ENCODE measurements at places on chromosomes 6 and 20.

GRCh38 chr6:100116411-100117194 lies 122.6 kb upstream of the MCHR2 start:
- peak; percentile 66 for DNase-seq

DNA sequence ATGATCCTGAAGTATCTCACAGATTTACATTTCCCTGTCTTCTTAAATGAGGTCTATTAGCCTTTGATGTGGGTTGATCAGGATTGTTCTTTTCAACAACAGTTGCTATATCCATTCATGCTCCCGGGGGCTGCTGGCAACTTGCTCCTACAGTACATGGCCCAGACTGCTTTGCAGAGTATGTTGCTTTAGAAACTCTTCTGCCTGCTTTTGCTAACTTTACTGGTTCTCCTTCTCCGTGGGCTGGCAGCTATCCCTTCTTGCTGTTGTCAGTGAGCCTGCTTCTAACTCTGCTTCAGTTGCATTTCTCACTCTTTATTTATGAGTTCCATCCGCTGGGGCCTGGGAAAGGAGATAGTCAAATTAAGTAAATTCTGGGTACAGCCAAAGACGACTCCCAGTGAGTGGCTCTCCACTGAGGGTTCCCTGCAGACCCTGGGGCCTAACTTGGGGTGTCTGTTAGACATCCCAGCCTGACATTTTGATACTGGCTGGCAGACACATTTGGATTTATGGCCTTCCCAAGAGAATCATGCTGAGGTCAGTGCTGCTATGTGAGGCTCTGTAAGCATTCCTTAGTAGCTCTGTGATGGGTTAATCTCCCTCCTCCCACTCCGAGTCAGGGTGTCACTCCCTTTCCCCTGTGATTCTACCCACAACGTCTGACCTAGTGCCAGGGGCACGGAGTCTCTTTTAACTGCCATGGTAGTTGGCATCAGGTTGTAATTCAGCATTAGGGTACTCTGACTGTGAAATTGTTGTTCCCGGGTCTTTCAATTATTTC lies 73.6 kb downstream of the SLX4IP start:
- DNase-seq: no peak

GRCh38 chr6:148747145-148747470 lies 278 bp downstream of the UST start:
- no peak for DNase-seq

DNA sequence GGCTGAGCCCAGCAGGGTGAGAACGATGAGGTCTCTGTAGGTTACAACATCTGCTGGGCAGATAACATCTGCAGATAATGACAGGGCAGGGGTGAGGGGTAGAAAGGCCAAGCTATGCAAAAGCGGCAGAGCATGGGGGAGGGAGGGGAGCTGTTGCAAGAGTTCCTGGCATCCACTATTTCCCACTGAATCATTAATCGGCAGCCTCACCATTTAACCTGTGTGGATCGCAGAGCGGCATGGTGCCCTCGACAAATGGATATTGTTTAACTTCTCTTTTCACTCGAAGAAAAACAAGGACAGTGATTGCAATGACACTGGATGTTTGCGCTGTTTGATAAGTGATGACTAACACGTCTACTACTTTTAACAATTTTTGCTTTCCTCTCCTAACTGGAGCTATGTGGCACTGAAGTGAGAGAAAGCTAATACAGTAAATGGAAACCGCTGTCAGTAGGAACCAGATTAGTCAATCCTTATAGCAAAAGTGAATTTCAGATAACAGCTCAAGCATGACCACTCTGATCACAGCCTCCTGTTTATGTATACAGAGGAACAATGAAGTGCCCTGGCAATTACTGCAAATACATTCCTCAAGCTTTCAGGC lies 381.5 kb downstream of the TFAP2A start:
- DNase-seq: no peak

DNA sequence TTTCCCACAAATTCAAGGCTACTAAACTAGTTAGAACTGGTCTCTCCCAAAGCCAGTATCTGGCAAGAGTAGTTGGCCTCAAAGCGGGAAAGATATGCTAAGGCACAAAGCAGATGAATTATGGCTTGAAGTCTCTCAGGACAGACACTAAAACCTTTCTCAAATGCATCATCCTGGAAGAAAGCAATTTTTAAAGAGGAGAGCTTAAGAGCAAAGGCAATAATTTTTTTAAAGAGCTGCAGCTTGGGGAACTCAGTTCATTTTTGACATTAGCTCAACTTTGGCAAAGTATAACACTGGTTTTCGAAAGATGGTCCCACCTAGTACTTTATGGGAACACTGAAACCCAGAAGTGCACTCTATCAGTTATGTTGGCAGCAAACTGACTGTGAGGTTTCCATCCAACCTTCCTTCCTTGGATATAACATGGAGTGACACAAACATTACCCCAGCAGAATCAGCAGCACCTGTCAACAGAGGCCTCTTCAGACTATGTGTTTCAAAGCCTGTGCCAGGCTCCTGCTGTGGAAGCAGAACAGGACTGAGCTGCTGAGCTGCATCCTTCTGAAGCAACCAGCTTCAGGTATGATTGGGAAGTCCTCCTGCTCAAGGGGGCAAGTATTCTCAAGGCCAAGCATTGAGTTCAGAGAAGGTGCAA lies 852.3 kb upstream of the HS3ST5 start:
- no peak for DNase-seq

DNA sequence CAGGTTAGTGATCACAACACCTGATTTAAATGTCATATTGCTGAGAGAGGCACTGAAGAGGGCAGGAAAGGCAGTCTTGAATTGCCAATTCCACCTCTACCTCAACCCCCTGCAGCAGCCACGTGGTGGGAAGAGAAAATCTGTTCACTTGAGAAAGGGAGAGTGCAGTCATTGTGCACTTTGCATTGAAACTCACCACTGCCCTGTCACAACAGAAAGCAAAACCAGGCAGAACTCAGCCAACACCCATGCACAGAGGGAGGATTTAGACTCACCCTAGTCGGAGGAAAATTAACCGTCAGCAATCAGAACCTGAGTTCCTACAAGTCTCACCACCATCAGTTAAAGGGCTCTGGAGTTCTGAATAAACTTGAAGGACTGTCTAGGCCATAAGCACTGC lies 1040.2 kb downstream of the HACE1 start:
- no peak for DNase-seq

DNA sequence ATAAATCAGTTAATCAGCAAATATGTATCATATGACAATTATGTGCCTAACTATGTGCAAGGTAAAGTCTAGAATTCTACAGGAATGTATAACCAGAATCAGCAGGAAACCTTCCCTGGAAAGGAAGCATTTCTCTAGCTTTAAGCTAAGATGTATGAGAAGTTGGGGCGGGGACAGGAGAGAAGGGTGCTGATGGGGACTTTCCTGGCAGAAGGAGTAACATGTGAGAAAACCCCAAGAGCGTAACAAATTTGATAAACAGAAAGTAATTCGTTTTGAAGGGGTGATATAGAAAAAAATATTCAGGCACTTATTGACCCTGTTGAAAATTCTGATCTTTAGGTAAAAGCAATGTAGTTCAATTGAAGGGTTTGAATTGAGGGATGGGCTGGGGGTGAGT lies 226.1 kb downstream of the KHDRBS2 start:
- no peak for DNase-seq

- no peak for DNase-seq
Measured at GRCh38 chr6:35662999-35663398, 25.7 kb downstream of the FKBP5 start.

GRCh38 chr6:7252390-7252789 lies 60.6 kb downstream of the SSR1 start:
- no peak for DNase-seq

- no peak for DNase-seq
Measured at GRCh38 chr20:59453759-59454560, 150.4 kb upstream of the PHACTR3 start.

- DNase-seq: no peak
Measured at GRCh38 chr6:69489970-69490369, 306.8 kb downstream of the LMBRD1 start.

DNA sequence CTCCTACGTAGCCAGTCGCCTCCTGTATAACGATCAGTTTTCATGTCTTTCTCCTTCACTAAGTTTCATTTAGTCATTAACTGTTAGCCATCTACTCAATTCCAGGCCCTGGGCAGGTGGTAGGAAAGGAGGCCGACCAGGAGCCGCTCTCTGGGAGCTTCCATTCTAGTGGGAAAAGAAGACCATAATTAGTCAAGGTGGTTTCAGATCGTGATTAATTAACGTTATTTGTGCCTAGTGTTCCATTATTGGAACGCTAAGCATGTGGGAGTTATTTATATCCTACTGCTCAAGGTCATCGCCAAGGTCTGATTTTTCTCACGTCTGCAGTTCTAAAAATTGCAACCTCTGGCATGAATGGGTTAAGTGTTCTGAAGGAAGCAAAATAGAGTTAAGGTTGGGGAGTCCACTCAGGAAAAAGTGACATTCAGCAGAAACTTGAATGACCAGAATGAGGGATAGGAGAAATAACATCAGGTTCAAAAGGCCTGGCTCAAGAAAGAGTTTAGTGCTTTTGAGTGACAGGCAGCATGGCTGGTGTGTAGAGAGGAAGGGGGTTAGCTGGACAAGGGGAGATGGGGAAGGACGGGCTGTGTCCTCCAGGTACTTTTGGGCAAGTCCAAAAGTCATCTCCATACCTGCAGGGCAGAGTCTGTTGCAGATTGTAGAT lies 812 bp downstream of the SLC9A8 start:
- no peak for DNase-seq

DNA sequence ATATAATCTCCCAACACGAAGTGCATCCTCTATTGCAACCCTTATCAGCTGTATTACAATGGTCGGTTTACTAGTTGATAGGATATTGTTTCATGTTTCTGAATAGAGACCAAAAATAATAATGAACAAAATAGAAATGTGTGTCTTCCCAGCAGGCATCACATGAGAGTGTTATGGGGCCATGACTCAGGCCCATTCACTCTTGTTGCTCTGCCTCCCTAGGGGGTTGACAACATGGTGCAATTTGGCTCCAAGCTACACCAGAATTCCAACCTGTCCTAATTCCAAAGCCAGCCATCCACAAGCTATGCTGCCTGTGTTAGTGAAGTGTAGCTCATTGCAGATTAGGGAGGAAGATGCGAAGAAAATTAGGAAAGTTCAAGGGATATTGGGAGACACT lies 13.1 kb upstream of the SAYSD1 start:
- no peak for DNase-seq

GRCh38 chr6:23752414-23752813 lies 373.6 kb upstream of the NRSN1 start:
- no peak for DNase-seq

DNA sequence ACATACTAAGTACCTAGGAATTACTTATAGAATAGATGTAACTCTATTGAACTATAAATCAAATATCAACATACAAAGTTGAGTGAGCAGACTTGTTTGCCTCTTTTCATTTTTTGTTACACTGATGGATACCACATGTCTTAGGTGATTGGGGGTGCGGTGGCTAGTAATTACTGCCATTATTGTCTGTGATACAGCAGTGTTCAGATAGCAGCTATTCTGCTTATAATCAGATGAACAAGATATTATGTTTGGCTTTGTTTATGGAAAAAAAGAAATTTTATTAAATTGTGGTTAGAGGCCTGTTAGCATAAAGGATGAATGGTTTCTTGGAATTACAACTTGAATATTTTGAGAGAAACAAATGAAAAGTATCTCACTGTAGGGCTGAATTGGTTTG lies 55.9 kb downstream of the KCNQ5 start:
- DNase-seq: no peak

- no peak for DNase-seq
Measured at GRCh38 chr6:28738396-28738765, 185.4 kb downstream of the TRIM27 start.

GRCh38 chr20:38221119-38221589 lies 39.4 kb downstream of the KIAA1755 start:
- peak; percentile 74 for DNase-seq

DNA sequence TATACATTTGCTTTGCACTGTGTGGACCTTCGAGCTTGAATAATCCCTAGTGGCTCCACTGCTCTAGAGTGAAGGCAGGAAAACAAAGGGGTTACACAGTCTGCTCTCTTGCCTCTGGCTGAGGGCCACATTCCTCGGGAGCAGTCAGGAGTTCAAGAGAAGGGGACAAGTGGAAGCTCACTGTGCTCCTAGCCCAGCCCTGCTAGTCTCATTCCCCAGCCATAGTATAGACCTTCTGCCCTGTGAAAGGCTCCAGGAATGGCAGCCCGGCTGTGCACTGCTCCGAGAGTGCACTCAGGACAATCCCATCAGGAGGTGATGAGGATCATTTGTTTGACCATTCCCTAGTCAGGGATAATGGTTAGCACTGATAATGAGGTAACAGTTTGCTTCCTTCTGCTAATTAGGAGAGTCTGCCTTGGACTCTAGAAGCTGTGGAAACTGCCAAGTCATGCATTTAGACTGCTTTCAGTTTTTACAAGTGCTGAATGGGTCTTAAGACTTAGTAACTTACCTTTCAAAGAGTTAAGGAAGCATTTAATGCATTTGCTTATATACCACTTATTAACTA lies 8.5 kb downstream of the IYD start:
- DNase-seq: no peak

GRCh38 chr6:156925718-156926607 lies 148.8 kb downstream of the ARID1B start:
- DNase-seq: no peak

- DNase-seq: no peak
Measured at GRCh38 chr6:8557014-8557748, 121.8 kb upstream of the SLC35B3 start.

DNA sequence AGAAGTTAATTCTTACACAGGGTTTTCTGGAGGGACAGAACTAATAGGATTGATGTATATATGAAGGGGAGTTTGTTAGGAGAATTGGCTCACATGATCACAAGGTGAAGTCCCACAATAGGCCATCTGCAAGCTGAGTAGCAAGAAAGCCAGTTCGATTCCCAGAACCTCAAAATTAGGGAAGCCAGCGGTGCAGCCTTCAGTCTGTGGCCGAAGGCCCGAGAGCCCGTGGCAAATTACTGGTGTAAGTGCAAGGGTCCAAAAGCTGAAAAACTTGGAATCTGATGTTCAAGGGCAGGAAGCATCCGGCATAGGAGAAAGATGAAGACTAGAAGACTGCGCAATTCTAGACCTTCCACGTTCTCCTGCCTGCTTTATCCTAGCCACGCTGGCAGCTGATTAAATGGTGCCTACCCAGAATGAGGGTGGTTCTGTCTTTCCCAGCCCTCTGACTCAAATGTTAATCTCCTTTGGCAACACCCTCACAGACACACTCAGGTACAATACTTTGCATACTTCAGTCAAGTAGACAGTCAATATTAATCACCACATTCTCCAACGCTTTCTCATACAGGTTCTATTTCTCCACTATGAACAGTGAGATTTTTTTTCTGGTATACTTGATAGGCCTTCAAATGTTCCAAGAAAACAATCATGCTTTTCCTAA lies 357.0 kb downstream of the LAMA2 start:
- DNase-seq: no peak
